Naive thymus-derived CD8-positive, alpha-beta T cell (primary cell): ENCODE measurements at places on chromosomes 6 and 20. TPM values are rescaled to one million over a fixed set of nuclear protein-coding genes. Genes with fewer than 3 reads are reported as not detected.

Gene SLC25A27
- not detected for polyA plus RNA-seq

Gene FUCA2
- 13.1 TPM for polyA plus RNA-seq

Gene EDN3
- not detected for polyA plus RNA-seq

Gene RNF144B
- 2.1 TPM for polyA plus RNA-seq

Gene KLHDC3
- 136 TPM for polyA plus RNA-seq

- no peak for DNase-seq
- H3K27me3 ChIP-seq: peaks cover 15% of the 10 kb centered on the region
- no peaks in the 10 kb centered on the region for H3K36me3 ChIP-seq
- no peak overlapping the region for H3K4me3 ChIP-seq
Measured at GRCh38 chr6:132683543-132683942, 24.6 kb upstream of the TAAR1 start.

DNA sequence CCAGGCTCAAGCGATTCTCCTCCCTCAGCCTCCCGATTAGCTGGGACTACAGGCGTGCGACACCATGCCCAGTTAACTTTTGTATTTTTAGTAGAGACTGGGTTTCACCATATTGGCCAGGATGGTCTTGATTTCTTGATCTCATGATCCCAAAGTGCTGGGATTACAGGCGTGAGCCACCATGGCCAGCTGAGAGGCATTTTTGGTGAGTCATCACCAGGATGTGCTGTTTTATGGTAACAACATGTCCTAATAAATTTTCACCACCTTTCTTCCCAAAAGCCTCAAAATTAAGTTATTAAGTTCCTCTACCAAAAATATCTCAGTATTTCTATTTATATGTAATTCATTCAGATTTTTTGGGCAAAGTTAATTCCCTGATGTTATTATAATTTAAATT lies 53.5 kb downstream of the COL21A1 start:
- H3K36me3 ChIP-seq: no peaks in the 10 kb centered on the region
- no peak overlapping the region for H3K4me3 ChIP-seq
- no peaks in the 10 kb centered on the region for H3K27me3 ChIP-seq
- H3K27ac ChIP-seq: no peak overlapping the region
